ENCODE measurements at places on chromosomes 5 and 9.

DNA sequence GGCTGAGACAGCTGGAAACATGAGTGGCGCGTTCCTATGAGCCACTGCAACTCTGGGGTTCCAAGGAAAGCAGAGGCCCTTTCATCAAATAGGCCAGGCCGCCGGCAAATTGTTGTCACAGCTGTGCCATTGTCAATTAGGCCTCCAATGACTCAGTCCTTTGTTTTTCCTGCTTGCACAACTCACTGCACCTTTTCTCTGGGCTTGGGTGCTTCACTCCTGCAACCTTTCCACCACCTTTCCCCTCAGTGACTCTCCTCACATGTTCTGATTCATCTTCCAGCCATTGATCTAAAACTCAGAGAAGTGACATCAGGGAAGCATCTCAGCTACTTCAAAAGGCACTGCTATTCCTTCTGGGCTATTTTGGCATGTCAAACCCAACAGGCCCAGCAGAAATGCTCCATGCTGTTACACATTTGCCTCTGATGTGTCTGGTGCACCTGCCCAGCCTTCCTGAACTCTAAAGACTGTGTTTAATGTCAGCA is 653.7 kb downstream of the NR2F1-AS1 start:
- no peak for DNase-seq

DNA sequence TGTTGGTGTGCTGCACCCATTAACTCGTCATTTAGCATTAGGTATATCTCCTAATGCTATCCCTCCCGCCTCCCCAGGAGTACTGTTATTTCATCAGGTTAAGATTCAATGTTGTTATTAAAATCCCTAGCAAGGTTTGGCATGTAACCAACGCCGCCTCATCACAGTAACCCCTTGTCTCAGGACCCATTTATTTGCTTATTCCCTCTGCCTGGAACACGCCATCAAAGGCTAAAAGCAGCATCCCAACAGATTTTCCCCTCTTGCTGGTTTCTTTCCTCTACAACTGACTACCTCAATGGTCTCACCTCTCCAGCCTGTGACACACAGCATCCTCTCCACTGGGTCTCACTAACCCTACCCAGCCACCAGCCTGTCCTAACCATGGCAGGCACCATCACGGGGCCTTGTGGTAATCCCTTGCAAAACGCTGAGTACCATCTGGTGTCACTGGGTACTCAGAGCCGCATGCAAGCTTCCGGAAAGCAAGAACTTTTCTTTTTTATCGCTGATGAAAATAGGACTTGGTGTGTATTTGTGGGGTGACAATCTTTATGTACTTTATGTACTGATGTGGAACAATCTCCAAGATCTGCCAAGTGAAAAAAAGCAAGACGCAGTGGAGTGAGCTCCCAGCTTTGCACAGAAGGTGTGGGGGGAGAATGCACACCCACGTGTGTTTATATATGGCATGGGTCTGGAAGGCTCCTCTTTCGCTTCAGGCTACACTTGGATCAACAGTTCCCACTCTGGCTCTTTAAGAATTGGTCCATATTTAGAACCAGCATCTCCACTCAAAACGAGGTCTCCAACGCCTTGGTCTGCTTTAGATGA is 6.1 kb downstream of the RPS14 start:
- DNase-seq = no peak

DNA sequence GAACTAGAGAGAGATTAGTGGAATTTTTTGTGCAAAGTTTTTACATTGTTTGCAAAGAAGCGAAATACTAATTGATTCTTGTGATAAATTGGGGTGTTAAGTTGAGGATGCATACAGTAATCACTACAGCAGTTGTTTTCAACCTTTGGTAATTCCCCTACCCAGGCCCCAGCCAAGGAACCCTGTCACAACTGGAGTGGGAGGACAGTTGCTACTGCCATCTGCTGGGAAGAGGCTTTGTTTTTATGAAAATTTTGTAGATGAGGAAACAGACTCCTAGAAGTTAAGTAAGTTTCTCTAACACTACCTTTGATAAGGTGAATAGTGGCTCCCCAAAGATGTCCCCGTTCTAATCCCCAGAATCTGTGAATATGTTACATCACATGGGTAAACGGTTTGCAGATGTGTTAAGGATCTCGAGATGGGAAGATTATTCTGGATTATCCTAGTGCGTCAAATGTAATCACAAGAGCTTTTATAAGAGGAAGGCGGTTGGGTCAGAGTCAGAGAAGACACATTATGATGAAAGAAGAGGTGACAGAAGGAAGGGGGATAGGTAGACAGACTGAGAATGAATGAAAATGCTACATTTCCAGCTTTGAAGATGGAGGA is 34.0 kb upstream of the PPP1R2B start:
- DNase-seq = peak; percentile 4

- DNase-seq = no peak
Observed at GRCh38 chr9:110214090-110214489, 6.1 kb upstream of the C9orf152 start.

GRCh38 chr5:455806-456205 is 12.8 kb downstream of the EXOC3 start:
- no peak for DNase-seq

GRCh38 chr5:140110646-140110957 is 3.3 kb upstream of the PURA start:
- DNase-seq = no peak

DNA sequence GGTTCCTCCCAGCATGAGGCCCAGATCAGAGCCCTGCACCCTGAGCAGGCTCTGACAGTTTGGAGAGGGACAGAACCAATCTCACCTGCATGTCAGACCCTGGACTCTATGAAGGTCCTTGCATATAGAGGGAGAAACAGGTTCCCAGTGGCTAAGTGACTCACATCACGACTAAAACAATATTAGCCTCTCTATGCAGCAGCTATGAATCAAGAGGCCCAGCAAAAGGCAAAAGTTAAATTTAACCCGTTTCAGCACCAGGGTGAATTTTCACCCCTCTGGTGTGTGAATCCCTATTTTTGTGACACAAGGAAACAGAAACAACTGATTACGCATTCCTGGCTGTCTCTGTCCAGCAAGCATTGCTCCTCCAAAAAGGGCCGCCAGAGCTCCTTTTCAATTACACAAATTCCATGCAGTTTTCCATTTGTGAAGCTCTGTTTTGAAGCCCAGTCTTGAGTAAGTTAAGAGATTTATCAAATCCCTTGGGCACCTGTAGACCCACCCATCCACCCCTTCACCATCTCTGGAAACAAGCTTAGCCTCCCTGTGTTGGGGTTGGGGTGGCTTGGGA is 136.6 kb downstream of the GABBR2 start:
- DNase-seq = no peak

DNA sequence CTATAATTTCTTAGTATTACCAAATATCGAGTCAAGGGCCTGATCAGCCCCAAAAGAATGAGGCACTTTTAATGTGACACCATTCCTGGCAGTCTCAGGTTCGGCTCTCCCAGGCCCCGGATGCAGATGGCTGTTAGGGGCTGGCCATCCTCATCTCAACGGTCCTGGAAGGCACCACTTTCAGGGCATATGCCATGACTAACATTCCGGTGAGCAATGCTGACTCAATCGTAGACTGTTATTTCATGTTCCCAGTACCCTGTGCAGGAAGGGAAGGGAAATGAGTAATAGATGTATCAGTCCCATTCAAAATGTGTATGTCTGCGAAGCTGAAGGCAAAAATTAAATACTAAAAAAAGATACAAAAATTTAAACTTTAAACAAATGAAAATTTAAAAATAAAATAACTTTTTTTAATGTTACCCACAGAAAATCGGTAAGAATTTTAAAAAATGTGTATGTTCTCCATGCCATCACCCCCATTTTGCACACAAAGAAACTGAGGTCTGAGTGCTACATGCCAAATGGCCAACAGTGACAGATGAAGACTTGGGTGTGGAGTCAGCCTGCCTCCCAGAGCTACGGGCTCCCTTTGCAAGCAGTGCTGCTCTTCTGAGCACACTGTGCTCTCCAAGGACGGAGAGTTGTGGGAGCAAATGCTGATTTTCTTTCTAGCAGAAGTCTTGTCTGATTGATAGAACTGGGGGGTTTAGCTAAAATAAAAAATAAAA is 79.0 kb downstream of the GLDC start:
- peak; percentile 98 for DNase-seq

GRCh38 chr5:139422307-139422893 is 16.9 kb downstream of the DNAJC18 start:
- DNase-seq = peak; percentile 73

DNA sequence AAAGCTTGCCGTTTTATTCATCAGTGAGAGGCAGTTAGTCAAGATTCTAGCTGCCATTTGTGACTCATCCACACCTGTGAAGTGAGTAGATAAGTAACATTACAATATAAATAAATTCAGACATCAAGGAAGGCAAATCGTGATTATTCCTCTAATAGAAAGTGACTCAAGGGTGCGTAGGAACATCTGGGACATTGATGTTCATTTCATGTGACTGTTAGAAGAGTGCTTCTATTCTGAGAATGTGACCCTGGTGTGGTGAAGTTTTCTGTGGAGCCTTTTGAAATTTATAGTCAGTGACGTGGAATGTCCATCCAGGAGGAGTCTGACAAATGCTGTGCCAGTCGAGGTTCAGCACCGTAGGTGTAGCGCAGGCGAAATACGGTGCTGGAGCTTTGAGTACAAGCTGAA is 48.4 kb upstream of the FAM240B start:
- no peak for DNase-seq

GRCh38 chr5:51556833-51557232 is 173.6 kb downstream of the ISL1 start:
- DNase-seq = no peak

- no peak for DNase-seq
Observed at GRCh38 chr5:160272889-160273288, 39.5 kb downstream of the CCNJL start.

DNA sequence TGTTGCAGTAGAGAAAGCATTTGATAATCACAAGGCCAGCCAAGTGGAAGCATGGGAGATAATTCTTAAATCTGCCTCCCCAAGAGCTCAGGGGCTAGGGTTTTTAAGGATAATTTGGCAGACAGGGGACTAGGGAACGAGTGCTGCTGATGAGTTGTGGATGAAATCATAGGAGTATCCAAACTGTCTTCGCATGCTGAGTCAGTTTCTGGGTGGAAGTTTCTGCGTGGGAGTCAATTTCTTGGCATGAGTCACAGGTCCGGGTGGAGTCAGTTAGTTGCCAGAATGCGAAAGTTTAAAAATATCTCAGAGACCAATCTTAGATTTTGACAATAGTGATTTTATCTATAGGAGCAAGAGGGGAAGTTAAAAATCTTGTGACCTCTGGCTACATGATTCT is 112.6 kb downstream of the TMC1 start:
- peak; percentile 64 for DNase-seq

DNA sequence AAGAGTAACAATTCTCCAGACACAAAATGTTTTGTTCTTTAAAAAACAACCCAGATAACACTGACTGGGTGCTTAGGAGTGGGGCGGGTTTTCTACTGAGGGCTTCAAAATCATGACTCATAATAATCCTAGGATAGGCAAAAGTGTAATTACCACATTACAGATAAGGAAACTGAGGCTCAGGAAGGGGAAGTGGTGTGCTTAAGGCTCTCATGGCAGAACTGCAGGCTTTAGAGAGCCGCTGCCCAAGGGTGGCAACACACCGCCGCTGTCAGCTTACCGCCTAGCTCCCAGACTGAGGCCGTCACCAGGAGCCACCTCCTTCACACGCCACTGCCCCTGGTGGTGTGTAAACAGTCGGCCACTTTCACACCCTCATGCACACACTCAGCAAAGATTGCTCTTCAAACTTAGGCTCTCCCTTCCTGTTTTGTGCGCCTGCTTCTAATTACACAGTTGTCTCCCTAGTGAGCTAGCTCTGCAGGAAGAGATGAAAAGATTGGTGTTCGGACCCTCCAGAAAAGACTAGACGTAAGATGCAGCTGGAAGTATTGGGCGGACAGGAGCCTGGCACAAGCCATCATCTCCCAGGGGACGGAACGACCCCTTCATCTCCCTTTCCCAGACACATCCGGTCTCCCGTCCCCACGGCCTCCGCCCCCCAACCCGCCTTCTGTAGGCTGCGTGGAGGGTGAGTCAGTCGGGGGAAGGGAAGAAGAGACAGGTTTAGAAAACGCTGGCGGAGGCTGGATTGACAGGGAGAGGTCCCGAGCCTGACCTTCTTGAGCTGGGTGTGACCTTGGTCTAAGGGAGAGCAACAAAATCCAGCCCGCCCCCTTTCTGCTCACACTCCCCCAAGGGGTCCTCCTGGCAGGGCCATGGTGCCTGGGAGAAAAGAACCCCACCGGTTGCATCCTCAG is 162.7 kb downstream of the SYK start:
- no peak for DNase-seq

DNA sequence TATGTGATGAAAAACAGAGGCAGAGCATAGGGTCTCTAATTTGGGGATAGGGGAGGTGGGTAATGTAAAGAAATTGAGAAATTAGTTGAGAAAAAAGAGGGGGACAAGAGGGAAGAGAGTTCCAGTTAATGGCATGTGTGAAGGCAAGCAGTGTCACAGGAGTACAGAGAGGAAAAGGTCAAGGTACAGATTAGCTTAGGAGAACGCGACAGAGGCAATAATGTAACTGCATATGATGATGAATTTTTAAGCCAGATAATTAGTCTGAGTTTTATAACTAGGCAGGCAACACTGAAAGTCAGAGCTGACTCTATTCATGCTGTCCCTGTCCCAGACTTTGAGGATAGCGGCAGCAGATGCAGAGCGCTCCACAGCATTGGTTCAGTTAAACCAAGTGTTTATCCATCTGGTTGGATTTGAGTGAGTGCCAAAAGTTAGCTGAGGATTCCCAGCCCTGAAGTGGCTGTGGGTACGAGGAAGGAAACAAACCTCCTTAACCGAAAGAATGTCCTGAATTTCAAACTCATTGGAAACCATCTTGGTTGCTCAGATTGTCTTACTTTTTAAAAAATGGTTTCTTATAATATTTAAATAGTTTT is 315.2 kb downstream of the ARHGAP26 start:
- no peak for DNase-seq

- no peak for DNase-seq
Observed at GRCh38 chr5:54390539-54391031, 64.9 kb upstream of the HSPB3 start.

DNA sequence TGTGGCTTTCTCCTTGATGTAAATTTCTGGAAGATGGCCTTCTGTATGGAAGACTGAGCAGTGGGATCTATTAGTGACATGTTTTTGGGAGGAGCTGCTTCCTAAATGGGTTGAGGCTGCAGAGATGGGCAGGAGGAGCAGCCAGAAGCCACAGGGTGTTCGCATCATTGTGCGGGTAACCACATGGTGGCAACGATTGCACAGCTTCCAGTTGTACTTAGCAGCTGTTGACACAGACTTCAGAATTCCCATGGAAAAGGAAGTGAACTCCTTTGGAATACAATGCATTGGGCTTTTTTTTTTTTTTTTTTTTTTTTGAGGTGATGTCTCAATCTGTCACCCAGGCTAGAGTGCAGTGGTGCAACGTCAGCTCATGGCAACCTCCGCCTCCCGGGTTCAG is 297.3 kb downstream of the NR3C1 start:
- DNase-seq = peak; percentile 41

- no peak for DNase-seq
Observed at GRCh38 chr5:122719991-122720746, 54.7 kb upstream of the SNX2 start.
